Fibroblast of upper back skin (primary cell): ENCODE measurements at places on chromosomes 2 and 18.

GRCh38 chr18:29137773-29138495 lies 961.0 kb upstream of the CDH2 start:
- DNase-seq = no peak

- DNase-seq = peak; percentile 70
Observed at GRCh38 chr2:75589391-75590105, 28.8 kb upstream of the EVA1A start.

DNA sequence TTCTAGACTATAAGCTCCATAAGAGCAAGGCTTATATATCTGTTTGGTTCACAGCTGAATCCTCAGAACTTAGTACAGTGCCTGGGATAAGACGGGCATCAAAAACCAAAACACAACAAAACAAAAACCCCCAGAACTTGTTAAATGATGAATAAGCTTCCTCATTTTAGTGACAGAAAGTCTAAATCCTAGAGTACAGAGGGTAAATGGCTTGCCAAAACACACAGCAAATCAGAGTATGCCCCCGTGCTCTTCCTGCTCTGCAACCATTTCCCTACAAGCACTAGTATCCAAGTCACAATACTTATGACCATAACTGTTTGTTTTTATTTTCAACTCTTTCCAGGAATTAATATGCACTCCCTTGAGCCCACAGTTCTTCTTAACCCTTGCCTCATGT lies 10.1 kb downstream of the ZNF521 start:
- no peak for DNase-seq

- no peak for DNase-seq
Observed at GRCh38 chr2:60963190-60963589, 54.3 kb upstream of the PEX13 start.

DNA sequence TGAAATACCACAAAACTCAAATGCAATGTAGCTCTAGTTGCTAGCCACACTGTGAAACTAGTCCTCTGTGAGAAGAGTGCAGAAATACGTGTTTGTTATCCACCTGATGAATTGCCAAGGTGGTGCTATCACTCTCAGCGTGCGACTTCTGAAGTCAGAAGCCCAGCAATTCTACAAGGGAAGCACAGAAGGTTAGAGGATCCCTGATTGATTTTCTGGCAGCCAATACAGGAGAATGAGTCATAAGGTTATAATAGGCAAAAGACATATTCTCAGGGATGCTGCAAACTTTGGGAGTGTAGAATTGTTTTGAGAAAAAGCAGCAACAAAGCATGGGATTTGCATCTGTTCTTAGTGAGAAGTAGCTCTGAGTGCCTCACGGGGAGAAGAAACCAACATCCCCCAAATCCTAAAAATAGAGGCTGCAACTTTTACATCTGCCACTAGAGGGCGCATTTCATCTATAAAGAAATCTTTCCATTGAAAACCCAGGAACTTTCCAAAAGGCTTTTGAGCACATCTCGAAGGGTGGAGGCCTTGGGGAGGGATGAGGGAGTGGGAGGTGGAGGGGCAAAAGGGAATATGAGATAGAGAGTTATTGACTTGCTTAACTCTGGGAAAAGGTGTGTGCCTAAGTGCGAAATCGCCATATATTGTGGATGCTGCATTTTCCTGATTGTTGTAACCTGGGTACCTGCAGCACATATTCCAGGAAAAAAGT lies 78.0 kb downstream of the TMEM182 start:
- peak; percentile 42 for DNase-seq

DNA sequence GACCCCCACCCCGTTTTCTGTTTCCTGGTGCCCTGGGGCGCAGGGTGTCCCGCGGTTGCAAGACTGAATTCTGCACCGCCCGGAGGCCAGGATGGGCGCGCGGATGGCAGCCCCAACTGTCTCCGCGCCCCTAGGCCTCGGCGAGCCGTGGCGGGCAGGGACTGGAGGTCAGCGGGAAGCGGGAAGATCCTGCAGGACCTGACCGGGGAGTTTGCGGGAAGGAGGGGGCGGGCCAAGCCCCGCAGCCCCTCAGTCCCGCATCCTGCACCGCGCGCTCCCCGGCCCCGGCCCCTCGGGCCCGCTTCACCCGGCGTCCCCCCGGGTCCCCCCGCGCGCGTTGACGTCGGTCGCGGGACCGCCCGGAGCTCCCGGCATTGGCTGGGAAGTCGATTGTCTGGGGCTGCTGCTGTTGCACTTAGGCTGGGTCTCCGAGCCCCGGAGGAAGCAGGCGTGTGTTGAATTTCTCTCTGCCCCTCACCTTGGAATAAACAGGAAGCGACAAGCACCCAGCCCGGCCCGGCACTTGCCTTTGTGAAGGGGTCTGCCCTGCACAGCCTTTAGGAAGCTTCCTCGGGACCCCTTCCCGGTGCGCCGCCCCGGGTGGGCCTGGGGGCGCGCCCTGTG lies at the start of gene LDLRAD4:
TSS of gene LDLRAD4 (plus strand) at position 393 of the 624 bp plus-strand sequence.
- peak; percentile 5 for DNase-seq

- no peak for DNase-seq
Observed at GRCh38 chr2:228017784-228018183, 146.4 kb downstream of the DAW1 start.

DNA sequence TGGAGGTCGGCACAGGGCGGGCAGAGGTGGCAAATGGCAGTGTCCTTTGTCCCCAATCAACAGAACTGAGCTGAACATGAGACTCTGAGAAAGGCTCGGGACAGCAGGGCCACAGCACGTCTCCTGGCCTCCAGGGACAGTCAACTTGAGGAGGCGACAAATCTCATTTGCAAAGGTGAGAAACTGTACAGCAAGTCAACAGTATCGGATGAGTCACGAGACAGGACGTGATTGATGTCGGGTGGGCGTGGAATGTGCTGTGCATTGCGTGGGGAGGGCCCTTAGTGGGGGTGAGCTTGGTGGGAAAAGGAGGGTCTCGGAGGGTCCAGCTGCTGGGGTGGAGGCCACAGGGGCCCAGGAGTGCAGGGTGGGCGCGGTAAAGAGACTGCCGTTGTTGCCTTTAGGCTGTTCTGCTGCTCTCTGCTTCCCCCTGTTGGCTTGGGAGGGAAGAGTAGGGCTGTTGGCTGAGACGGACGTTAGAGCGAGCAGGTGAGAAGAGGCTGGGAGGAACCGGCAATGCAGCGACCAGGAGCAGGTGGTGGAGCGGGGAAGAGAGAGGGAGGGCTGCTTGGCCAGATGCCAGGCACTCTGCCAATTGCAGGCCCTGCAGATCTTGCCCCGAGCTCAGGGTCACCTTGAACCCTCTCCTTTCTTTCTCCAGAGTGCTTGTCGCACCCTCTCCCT lies 164.3 kb downstream of the BCL2 start:
- no peak for DNase-seq

DNA sequence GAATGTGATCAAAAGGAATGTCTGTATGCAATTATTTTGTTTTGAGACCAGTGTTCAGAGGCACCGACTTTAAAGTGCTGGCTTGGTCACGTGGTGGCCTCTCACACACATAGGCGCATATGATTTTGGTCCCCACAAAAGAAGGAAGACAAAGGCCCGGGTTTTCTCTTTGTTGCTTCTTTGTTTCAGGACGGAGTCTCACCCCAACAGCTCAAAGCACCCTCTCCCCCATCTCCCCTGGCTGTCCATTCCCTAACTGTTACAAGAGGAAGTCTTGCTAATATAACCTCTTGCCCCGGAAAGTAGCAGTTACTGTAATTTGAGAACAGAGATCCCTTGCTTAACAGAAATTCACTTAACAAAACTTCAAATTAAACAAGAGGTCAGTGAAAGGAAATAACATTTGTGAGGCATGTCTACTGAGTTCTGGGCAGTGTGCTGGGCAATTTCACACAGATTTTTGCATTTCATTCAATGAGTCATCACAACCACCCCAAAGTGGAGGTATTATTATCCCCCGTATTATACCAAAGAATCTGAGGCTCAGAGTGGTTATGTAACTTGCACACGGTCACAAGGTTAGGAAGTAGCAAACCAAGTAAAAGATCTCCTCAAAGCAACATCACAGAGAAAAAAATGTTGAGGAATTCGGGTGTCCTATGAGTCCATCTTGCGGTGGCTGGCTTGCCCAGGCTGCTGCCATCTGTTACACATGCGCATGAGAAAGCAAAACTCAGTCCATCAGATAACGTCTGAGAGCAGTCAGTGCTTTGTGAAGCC lies 75.8 kb downstream of the SDC1 start:
- peak; percentile 94 for DNase-seq

DNA sequence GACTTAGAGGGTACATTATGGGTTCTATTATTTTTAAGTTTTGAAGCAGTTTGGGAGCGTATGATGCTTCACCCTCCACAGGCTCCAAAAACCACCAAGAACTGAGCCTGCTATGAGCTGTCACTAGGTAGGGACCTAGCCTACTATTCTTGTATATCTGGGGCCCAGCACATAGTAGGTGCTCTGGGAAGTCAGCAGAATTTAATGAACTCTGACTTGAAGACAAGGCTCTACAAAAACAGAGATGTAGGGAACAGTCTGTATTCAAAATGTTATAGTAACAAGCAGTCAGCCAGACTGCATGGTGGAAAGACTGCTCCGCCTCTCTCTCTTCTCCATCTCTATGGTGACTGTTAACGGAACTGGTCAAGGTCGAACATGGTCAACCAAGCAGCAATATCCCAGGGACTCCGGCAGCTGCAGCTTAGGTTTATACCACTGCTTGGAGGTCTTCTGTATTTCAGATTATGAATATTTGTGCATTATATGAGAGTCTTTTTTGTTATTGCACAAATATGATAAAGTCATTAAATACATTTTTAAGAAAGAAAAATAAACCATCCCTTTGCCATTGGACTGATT lies 22.2 kb upstream of the YWHAQ start:
- no peak for DNase-seq

DNA sequence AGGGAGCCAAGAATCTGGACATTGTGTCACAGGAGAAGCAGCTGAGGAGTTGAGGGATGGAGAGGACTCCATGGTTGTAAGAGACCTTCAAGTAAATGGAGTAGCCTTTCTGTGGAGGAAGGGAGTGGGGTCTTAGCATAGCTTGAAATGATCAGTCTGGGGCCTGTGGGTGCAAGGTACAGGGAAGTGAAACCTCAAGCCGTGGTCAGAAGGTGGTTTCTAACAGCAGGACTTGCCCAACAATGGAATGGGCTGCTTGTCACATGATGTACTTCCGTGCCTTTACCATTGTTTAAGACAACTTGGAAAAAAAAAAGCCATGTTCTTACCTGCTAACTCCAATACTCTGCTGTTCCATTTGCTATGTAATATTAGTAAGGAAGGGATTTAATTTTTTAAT lies 140.7 kb downstream of the LDLRAD4 start:
- DNase-seq = no peak

DNA sequence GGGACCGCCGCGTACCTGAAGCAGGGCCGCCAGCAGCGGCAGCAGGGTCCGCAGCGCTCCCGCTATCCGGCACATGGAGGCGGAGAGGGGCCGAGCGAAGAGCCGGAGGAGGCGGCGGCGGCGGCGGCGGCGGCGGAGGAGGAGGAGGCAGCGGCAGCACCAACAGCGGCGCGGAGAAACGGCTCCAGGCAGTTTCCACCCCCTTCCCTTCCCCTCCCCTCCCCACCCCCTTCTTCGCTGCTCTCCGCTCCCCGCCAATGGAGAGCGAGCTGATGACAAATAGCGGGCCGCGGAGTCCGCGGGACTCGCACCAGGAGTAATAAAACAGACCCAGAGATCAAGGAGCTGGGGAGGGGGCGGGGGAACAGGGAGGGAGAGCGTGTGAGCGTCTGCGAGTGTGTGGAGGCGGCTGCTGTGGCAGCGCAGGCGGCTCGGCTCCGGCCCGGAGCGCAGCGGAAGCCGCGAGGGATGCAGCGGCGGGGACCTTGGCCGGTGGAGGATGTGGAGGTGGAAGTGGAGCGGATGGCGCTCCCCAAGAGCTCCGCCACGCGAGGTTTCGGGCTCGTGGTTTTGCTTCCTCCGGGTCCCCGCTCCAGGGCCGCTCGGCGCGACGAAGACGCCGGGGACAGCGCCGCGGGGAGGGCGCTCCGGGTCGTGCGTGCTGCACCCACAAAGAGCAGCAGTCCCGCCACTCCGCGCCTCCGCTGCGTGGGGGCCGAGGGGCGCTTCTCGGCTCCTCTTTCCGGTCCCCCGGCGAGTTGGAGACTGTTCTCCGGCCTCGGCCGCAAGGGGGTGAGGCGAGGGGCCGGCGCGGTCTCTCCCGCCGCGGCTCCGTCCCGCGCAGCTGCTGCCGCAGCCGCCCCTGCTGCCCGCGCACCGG lies at the start of gene CDH2:
TSS of gene CDH2 (minus strand) at position 183 of the 880 bp plus-strand sequence. CDS start at position 75, 108 bp downstream.
- peak; percentile 96 for DNase-seq

- peak; percentile 60 for DNase-seq
Observed at GRCh38 chr2:189698020-189698887, 23.8 kb downstream of the ANKAR start.

DNA sequence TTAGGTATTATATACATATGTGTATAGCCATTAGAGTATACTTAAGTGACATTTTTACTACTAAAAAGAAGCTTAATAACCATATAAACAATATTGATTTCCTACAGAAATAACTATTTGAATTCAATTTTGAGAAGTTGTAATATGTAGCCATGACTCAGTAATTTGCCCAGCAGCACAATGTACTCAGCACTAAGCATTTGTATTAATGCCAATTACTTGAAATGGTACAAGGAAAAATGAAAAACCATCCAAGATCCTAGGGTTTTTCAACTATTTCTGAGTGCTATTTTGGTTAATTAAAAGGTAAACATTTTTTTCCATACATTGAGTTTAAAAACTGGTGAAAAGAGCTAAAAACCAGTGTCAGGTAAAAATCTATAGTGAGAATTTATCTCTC lies 324.0 kb downstream of the KCNJ3 start:
- no peak for DNase-seq

- DNase-seq = no peak
Observed at GRCh38 chr2:11748861-11749645, 2.6 kb downstream of the LPIN1 start.

GRCh38 chr2:166375736-166376487 lies at the start of gene SCN9A:
TSS of gene SCN9A (minus strand) at chr2:166375944. CDS start at chr2:166311756, 64,188 bp downstream.
- DNase-seq = peak; percentile 65

- DNase-seq = no peak
Observed at GRCh38 chr2:240183875-240184590, 43.6 kb upstream of the OTOS start.

- DNase-seq = no peak
Observed at GRCh38 chr2:100968146-100969145, 33.6 kb upstream of the RPL31 start.
